Activated CD4-positive, alpha-beta T cell treated with anti-CD3 and anti-CD28 coated beads, Interleukin-2, amount 10 ng/mL, durations not matched to agents 7 days and 5 days (primary cell): ENCODE measurements at places on chromosomes 7 and 10. TPM values are rescaled to one million over a fixed set of nuclear protein-coding genes. Genes with fewer than 3 reads are reported as not detected.

GRCh38 chr10:123640016-123640535 is 26.1 kb upstream of the GPR26 start:
- no peak for DNase-seq
- no peak overlapping the region for H3K4me3 ChIP-seq
- peaks cover 3% of the 10 kb centered on the region for H3K27me3 ChIP-seq
- H3K27ac ChIP-seq = no peak overlapping the region
- no peaks in the 10 kb centered on the region for H3K36me3 ChIP-seq

DNA sequence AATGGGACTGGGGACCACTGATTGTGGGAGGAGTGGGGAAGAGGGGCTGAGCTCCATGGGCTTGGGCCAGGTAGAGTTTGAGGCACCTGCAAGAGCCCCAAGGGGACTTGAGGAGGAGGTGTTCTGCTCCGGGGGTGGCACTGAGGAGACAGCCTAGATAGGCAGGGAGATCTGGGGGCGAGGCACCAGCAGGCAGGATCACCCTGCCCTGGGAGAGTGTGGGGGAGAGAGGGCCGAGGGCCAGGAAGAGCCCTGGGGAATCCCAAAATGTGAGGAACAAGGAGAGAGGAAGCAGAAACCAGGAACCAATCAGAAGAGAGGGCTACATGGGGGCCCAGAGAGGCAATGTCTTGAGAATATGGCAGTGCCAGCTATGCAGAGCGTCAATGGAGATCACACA is 34.6 kb downstream of the LEP start:
- H3K4me3 ChIP-seq = no peak overlapping the region
- no peak for DNase-seq
- H3K27me3 ChIP-seq = peaks cover 16% of the 10 kb centered on the region
- H3K27ac ChIP-seq = no peak overlapping the region

DNA sequence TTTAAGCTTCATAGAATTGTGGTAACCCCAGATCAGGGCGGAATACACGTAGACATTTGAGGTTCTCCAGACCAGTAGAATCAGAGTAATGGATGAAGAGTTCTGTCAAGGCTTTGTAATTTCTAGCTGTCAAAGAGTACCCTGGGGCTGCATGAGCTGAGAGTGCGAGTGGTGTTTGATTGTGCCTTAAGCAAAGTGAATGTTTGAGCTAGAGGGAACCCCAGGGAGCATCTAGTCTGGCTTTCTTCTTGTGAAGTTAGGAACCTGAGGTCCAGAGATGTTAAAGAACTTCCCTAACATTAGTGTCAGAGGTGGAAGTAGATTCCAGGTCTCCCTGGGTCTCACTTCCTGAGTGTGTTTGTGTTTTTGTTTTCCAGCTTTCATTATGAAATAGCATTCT is 212.3 kb upstream of the FZD1 start:
- H3K4me1 ChIP-seq = peaks cover 8% of the 10 kb centered on the region
- DNase-seq = no peak
- H3K4me3 ChIP-seq = no peak overlapping the region
- no peak overlapping the region for H3K27ac ChIP-seq

- no peaks in the 10 kb centered on the region for H3K27me3 ChIP-seq
- no peaks in the 10 kb centered on the region for H3K4me1 ChIP-seq
- no peaks in the 10 kb centered on the region for H3K36me3 ChIP-seq
- DNase-seq = no peak
- H3K4me3 ChIP-seq = no peak overlapping the region
These were observed 241.6 kb upstream of the GALNT17 start for GRCh38 chr7:70890147-70890969.

DNA sequence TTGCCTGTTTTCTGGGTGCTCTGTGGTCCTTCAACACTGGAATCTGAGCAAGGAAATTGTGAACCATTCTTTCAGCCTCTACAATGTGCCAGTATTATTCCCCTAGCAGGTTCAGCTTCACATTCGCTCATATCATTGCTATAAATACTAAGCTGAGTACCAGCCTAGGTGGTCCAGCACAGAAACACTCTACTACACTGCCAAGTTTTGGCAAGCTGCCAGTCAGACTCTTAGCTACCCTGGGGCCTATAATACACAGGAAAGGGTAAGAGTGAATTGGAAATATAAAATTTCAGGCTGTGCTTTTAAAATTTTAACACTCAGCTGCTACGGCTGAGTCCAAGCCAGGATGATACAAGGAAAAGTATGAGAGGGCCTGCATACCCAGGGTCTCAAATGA is 49.9 kb upstream of the PPP1R3A start:
- DNase-seq = no peak
- H3K4me1 ChIP-seq = no peaks in the 10 kb centered on the region
- H3K4me3 ChIP-seq = no peak overlapping the region
- H3K36me3 ChIP-seq = no peaks in the 10 kb centered on the region

The ACSM6 gene
- not detected for total RNA-seq
